ENCODE measurements at places on chromosomes 7 and 10.

DNA sequence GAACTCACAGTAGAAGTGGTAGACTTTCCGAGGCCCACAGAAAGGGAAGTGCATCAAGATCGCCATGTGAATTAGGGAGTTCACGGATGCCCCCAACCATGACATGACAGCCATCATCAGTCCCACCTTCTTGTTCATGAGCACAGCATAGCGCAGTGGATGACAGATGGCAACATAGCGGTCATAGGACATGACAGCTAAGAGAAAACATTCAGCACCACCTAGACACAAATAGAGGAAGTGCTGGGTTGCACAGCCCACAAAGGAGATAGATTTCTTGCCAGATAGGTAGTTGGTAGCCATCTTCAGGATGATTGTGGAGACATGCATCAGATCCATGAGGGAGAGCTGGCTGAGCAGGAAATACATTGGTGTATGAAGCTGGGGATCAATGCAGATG lies 342 bp downstream of the OR2AE1 start:
- no peak for DNase-seq

GRCh38 chr10:78224602-78225001 lies 190.9 kb downstream of the RPS24 start:
- no peak for DNase-seq

- DNase-seq = no peak
These were observed 57.0 kb downstream of the CDC123 start for GRCh38 chr10:12252882-12253546.

DNA sequence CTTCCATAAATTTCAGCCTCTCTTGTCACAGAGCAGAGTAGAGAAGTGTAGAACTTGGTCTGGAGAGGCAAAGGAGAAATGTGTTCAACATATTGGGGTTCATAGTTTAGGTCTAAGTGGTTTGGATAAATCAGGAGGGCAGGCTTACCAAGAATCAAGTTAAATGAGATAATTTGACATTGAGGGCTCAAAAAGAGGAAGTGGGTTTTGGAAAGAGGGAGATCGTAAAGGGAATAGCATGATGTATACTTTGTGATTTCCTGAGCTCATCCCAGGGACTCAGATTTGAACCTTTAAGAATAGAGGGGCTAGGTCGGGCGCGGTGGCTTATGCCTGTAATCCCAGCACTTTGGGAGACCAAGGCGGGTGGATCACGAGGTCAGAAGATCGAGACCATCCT lies 34.7 kb upstream of the NPY start:
- no peak for DNase-seq

DNA sequence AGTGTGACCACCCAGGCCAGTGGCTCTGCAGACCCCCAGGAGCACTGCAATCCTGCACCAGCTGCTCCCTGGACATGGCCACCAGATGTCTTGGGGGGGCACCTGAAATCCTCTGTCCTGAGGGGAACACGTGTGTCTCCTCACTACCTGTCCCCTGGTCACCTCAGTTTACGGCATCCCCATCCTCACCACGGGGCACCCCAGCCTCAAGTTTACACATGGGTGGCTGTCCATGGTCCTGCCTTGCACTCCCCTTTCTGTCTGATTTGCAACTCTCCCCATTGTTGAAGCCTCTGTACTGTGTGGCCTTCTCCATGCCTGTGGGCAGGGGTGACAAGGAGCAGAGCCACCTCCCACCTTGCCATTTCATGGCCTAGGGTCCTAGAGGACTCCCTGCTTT lies 67.2 kb downstream of the RAMP3 start:
- no peak for DNase-seq

DNA sequence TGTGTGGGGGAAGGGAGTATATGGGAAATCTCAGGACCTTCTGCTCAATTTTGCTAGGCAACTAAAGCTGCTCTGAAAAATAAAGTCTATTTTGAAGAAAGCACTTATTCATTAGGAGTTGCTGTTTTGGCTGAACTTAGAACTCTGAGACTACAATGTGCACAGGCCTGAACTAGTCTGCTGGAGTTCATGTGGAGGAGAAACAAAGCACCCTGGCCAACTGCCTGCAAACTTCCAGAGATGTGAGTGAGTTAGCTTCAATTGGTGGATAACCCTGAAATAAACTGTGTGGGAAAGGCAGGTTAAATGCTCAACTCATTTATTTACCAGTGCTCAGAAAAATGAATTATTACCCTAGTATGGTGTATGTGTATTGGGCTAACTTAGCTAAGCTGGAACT lies 17.3 kb upstream of the FAM241B start:
- DNase-seq = no peak

GRCh38 chr10:88810196-88810961 lies 7.8 kb downstream of the LIPM start:
- DNase-seq = no peak

GRCh38 chr7:40105879-40106473 lies 28.4 kb downstream of the MPLKIP start:
- DNase-seq = no peak

DNA sequence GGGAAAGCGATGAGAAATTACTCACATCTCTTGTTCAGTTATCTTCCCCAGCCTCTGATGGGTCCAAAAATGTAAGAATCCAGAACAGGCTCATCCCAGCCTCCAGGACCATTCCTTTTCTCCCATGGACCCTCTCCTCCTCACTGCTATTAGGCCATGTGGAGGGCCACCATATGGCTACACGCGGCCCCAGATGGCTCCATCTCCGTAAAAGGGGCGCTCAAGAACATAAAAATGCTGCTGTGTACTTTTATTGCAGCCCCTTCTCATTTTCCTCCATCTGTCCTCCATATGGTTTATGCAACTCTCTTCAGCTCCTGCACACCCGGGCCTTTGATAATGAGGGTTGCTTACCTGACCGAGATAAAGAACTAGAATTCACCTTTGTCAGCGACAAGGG lies 166.2 kb downstream of the RAPGEF5 start:
- no peak for DNase-seq

DNA sequence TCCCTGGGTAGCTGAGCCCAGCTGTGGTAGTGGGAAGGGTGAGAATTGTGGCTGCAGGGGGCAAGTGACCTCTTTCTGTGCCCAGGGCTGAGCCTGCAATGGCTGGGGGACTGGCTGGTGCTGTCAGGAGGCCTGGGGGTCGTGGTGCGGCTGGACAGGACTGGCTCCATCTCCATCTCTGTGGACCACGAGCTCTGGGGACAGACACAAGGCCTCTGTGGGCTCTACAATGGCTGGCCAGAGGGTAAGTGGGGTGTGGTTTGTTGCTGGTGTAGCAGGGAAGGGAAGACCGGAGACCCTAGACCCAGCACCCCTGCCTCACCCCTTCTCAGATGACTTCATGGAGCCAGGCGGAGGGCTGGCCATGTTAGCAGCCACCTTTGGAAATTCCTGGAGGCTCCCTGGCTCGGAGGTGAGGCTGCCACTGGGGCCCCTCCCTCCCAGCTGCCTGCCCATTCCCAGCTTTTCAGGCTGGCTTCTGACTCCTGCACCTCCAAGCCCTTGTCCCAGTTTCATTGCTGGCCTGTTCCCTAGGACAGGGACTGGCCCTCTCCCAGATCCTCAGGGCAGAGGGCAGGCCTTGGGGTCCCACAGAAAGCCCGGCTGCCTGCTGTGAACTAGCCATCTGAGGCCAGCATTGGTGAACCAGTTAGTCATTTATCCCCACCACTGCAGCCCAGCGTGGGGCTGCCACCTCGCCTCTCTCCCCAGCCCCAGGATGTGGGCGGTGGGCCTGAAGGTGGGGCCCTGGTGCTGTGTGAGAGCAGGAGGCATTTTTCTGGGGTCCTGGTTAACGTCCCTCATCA lies 5.5 kb upstream of the ZNF467 start:
- DNase-seq = no peak

DNA sequence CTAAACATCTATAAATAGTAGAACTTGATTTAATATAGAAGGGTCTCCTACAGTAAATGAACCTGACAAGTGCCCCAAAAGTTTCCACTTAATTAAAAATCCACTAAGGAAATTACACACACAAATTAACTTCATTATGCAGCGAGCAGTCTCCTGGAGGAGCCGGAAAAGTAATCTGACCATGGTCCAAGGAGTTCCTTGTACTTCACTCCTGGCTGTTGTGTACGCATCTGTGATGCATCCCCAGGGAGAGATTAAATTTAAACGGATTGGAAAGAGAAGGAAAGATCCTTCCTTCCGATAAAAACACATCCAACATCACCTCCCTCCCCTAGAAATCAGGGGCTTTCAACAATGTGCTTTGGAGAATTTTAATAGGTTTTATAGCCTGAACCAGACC lies 85.5 kb downstream of the PARD3 start:
- DNase-seq = no peak

DNA sequence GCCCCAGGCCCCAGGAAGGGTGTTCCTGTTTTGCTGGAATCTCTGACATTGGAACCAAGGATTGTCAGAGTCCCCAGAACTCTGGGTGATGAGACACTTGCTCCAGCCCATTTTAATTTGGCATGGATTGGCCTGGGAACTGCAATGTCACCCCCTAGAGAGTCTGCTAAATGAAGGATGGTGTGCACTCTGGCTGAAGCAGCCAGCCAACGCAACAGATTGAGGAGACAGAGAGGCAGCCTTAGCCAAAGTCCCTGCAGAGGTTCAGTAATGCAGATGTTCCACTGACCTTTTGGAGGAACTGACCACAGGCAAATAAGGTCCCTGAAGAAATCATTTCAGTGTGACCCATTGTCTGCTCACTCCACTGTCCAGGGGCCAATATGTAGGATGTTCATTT lies 13.4 kb downstream of the LRRC18 start:
- no peak for DNase-seq

GRCh38 chr7:133682364-133683181 lies 429.7 kb downstream of the EXOC4 start:
- no peak for DNase-seq

GRCh38 chr10:93330824-93331223 lies 151.3 kb downstream of the MYOF start:
- no peak for DNase-seq

- no peak for DNase-seq
These were observed 145.1 kb downstream of the SEMA3D start for GRCh38 chr7:85041605-85042216.

- peak; percentile 72 for DNase-seq
These were observed at the start of gene CAMK1D for GRCh38 chr10:12348870-12349628. Gene CAMK1D (plus strand): TSS chr10:12349547.

DNA sequence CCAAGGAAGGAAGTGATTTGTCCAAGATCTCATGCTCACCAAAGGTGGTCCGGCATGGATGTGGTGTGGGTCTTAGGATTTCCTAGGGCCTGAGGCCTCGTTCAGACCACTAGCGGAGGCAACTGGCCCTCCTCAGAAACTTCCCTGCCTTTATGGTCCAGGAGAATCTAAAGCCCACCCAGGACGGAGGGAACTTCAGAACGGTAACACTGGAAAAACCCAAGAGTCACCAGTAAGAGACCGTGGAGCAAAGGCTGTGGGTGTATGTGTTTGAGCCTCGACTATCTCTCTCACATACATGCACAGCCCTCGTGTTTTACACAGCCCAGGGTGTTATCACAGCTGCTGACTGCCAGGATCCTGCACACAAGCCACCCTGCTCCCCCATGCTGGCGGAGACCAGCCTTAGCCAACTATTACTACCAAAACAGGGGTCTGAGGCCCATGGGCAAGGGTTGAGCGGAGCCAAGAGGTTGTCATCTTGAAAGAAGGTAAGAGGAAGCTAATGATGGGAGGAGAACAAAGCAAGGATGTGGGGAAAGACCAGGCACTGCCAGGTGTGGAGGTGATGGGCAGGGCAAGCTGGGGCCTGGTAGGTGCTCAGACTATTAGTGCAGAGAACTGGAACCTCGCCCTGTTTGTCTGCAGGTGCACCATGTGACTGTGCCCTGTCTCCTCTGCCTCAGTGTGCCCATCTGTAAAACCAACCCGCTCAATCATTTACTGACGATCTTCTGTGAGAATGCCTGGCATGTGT lies 170.2 kb upstream of the ZMIZ1 start:
- DNase-seq = no peak

All from stimulated activated CD8-positive, alpha-beta memory T cell treated with anti-CD3 and anti-CD28 coated beads, Interleukin-15, amount 100 ng/mL, for 48 hours (primary cell).